ENCODE measurements at places on chromosomes 13 and 19.

GRCh38 chr13:29284726-29285125 is 310.8 kb downstream of the SLC7A1 start:
- DNase-seq, result no peak

GRCh38 chr19:49097453-49098288 is 12.4 kb downstream of the SNRNP70 start:
- peak; percentile 81 for DNase-seq

DNA sequence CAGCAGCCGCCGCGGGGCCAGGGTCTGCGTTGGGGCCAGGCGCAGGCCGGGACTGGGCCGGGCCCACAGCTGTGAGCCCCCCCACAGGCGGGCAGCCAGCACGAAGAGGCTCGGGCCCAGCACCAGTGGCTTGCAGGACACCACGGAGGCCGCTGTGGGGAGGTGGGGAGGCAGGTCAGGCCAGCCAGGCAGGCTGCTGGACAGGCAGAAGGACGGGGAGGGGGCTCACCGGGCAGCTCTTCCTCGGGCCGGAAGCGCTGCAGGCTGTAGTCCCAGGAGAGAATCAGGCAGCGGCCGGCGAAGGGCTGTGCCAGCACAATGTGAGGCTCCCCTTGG is 8.3 kb downstream of the LGI4 start:
- DNase-seq, result peak; percentile 26

GRCh38 chr19:4557971-4558941 is 1.2 kb downstream of the SEMA6B start:
- peak; percentile 39 for DNase-seq

- DNase-seq, result no peak
Measured at GRCh38 chr13:21259571-21260455, 83.4 kb downstream of the MRPL57 start.

DNA sequence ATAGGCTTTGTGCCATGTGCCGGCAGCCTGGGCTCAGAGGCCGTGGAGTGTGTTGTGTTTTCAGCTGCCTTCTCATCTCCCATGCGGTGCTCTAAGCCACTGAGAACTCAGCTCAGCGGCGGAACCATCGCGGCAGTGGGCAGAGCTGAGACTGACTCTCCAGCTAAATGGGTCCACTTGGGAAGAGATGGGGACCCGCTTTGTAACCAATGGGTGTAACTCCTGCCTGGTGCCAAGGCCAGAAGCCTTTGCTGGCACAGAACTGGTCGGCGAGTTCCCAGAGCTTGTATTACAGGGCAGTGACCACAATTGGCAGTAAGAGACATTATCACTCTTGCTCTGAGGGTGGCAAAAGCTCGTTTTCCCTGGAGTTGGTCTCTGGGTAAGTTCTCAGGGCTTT is 183.0 kb downstream of the STK24 start:
- no peak for DNase-seq

- no peak for DNase-seq
Measured at GRCh38 chr19:4102339-4103079, 21.4 kb downstream of the MAP2K2 start.

DNA sequence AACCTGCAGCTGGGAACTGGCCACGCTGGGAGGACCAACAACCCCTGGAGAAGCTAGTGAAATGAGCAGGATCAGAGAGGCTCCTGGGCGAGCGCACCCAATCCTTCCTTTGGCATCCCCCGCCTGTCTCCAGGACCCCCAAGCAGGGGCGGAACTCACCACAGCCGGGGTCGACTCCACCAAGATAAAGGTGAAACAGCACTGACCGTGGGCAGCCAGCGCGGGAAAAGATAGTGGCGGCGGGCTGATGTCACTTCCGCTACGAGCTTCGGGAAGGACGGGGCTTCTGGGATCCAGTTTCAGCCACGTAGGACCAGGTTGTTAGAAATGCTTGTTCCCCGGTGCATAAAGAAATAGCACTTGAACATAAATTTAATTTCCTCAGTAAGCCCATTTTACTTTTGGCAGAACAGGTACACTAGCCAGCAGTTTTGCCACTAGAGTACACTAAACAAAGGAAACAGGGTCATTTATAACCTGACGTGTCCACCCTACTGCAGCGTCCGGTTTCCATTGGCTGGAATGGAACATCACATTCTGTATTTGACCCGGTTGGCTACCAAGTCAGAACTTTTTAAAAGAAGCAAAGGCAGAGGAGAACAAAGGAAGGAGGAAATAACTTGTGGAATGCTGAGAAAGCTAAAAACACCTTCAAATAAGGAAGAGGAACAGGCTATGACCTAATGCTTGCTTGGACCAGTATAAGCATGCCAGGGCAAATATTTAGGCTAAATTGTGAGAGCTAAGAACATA is 25.5 kb upstream of the ZNF562 start:
- no peak for DNase-seq

GRCh38 chr19:53182202-53182601 is 11.0 kb downstream of the ZNF665 start:
- DNase-seq, result peak; percentile 76

DNA sequence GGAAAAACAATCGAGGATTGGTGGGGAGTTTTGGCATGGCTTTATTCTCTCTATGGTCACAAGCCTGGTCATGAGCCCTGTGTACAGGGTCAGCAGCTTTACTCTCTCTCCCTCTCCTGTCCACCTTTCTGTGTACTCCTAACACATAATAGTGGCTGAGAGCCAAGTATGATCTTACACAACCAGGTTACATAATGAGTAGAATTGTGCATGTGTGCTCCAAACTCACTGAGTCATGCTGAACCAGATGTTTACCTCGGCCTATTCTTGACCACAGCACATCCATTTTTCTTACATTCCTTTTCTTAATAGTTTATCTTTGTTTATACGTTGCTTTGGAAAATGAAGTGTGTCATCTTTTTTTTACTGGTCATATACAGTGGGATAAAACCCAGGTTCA is 53.1 kb downstream of the ZNF254 start:
- DNase-seq, result peak; percentile 97

- no peak for DNase-seq
Measured at GRCh38 chr19:55042344-55042678, 4.2 kb upstream of the GP6 start.

- no peak for DNase-seq
Measured at GRCh38 chr13:73777134-73777533, 357.1 kb downstream of the KLF12 start.

DNA sequence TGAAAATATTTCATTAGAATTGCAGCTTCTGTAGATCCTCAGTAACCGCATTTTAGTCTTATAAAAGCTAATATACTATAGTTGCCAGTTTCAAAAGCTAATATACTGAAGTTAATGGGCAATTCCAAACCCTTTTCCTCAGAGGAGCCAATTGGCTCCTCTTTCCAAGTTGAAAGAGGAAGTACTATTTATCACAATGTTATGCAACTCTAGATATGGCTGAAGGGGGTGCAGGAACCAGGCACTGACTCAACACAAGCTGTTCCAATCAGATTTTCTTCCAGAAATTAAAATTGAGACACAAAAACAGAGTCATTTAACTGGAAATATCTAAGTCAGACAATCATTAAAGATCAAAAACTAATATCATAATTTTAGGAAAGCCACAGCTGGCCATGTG is 258.9 kb downstream of the PCDH20 start:
- DNase-seq, result no peak

GRCh38 chr19:56900573-56901097 is 60.1 kb upstream of the PEG3 start:
- peak; percentile 1 for DNase-seq

- DNase-seq, result peak; percentile 22
Measured at GRCh38 chr13:44159633-44160279, 213.9 kb upstream of the SERP2 start.

DNA sequence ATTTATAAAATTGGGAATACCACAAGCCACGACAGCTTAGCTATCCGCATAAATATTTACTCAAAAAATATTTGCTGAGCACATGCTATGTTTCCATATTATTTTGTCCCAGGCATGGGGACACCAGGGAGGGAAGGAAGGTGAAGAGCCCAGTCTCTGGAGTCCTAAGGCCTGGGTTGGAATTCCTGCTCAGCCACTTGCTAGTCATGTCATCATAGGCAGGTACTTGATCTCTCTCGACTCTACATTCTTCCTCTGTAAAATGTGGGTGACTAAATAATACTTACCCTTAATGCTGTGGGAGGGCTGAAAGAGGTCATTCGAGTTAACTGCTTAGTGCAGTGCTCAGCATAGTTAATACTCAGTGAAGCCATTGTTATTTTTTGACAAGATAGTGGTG is 4.3 kb upstream of the RNASEH2B start:
- no peak for DNase-seq

DNA sequence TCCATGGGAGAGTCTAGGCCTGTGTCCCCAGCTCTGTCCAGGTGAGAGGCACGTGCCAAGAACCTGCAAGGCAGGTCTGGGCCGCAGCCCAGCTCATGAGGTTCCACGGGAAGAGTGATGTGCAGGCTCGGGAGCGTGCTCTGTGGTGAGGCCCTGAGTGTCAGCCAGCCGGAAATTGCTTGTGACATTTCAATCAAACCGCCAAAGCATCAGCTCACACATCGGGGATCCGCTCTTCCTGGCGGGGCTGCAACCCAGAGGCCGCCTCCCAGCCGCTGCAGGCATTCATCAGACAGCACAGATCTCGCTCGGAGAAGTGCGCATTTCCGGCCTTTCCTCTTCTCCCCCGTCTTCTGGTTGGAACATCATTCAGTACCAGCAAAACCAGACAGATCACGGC is 109.3 kb downstream of the KDM4B start:
- no peak for DNase-seq

GRCh38 chr13:40597735-40598365 is 68.6 kb downstream of the FOXO1 start:
- DNase-seq, result no peak

DNA sequence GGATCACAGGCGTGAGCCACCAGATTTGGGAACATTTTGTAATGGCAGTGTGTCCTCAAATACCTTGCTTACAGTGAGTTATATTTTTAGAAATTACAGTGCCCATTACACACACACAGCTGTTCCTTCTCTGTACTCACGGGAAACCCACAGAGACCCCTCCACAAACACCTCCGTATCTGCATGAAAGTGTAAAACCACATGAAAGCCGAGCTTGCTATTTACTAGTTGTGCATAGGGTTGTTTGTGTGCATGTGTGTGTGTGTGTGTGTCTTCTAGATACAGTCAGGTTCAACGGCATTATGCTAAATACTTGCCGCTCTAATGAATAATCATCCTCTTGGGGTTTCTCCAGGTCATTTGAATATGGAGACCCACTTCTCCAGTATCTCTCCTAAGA is 22.3 kb upstream of the LILRA2 start:
- DNase-seq, result no peak

DNA sequence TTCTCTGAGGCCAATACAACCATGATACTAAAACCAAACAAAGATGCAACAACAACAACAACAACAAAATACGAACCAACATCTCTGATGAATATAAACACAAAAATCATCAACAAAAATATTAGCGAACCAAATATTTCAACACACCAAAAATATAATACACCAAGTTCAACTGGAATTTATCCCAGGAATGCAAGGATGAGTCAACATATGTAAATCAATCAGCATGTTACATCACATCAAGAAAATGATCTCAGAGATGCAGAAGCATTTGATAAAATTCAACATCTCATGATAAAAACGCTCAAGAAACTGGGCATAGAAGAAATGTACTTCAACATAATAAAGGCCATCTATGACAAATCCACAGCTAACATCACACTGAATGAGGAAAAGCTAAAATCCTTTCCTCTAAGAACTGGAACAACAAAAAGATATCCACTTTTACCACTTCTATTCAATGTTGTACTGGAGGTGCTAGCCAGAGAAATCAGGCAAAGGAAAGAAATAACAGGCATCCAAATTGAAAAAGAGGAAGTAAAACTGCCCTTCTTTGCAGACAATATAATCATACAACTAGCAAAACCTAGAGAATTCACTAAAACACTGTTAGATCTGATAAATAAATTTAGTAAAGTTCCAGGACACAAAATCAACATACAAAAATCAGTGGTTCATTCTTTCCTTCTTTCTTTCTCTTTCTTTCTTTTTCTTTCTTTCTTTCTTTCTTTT is 2448.7 kb upstream of the PCDH20 start:
- DNase-seq, result no peak

DNA sequence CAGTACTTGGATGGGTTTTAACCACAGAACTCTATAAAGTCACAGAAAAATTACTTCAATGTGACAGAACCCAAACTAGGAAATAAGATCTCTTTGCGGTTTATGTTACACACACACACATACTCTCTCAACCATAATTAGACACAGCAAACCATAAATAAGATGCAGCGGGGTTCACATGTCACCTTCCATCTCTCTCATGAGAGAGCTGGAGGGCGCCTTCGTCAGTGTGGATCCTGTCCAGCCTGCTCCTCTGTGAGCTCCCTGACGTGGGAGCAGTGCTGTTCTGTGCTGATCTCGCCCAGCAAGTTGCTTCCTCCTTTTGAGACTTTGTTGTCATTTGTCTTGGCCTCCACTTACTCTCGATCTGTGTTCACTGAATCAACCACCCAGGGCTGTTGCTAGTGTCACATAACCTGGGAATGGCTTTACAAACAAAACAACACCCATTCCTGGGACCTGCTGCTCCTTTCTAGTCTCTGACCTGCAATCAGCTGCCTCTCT is 204.9 kb upstream of the KL start:
- DNase-seq, result no peak

DNA sequence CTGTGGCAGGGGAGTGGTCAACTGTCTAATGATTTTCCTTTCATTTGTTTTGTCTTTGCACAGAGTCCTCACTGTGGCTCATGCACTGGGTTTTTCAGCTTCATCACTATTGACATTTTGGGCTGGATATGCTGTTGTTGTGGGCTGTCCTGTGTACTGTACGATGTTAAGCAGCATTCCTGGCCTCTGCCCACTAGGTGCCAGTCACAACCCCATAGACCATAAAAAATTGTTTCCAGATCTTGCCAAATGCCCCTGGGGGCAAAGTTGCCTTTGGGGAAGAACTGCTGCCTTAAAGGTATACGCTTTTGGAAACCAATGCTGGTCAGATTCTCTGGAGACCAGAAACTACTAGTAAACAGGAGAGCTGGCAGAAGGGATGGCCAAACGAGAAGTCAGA is 310.4 kb downstream of the SPRY2 start:
- peak; percentile 61 for DNase-seq

DNA sequence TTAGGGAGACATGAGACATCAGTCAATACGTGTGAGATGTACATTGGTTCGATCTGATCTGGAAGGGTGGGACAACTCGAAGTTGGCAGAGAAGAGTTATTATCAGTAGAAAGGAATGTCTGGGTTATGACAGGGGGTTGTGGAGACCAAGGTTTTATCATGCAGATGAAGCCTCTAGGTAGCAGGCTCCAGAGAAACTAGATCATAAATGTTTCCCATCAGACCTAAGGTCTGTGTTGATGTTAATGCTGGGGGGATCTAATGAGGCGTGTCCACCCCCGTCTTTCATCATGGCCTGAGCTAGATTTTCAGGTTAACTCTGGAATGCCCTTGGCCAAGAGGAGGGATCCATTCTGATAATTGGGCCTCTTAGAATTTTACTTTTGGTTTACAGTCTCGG is 187.0 kb upstream of the KL start:
- no peak for DNase-seq

- no peak for DNase-seq
Measured at GRCh38 chr13:46134961-46135522, 30.2 kb upstream of the CPB2 start.

- DNase-seq, result peak; percentile 73
Measured at GRCh38 chr19:2476451-2477140, 669 bp downstream of the GADD45B start.

- DNase-seq, result peak; percentile 45
Measured at GRCh38 chr13:38582133-38582532, 104.7 kb upstream of the FREM2 start.

- no peak for DNase-seq
Measured at GRCh38 chr13:58852076-58852475, 1220.5 kb downstream of the PCDH17 start.

- DNase-seq, result no peak
Measured at GRCh38 chr13:60754211-60755090, 357.4 kb downstream of the TDRD3 start.

GRCh38 chr13:98175043-98175442 is 2.0 kb downstream of the RNF113B start:
- DNase-seq, result no peak
